ENCODE measurements at places on chromosomes 5 and 9. TPM values are rescaled to one million over a fixed set of nuclear protein-coding genes. Genes with fewer than 3 reads are reported as not detected.

- DNase-seq = no peak
- H3K4me3 ChIP-seq = no peak overlapping the region
- H3K4me1 ChIP-seq = peaks cover 2% of the 10 kb centered on the region
- H3K36me3 ChIP-seq = no peaks in the 10 kb centered on the region
- H3K27ac ChIP-seq = no peak overlapping the region
These were observed 148.2 kb downstream of the GIN1 start for GRCh38 chr5:102971676-102972293.

- H3K4me3 ChIP-seq = no peak overlapping the region
- DNase-seq = no peak
- no peaks in the 10 kb centered on the region for H3K36me3 ChIP-seq
- no peaks in the 10 kb centered on the region for H3K4me1 ChIP-seq
- H3K27me3 ChIP-seq = no peaks in the 10 kb centered on the region
These were observed 172.5 kb upstream of the PTPRD start for GRCh38 chr9:10785255-10785654.

DNA sequence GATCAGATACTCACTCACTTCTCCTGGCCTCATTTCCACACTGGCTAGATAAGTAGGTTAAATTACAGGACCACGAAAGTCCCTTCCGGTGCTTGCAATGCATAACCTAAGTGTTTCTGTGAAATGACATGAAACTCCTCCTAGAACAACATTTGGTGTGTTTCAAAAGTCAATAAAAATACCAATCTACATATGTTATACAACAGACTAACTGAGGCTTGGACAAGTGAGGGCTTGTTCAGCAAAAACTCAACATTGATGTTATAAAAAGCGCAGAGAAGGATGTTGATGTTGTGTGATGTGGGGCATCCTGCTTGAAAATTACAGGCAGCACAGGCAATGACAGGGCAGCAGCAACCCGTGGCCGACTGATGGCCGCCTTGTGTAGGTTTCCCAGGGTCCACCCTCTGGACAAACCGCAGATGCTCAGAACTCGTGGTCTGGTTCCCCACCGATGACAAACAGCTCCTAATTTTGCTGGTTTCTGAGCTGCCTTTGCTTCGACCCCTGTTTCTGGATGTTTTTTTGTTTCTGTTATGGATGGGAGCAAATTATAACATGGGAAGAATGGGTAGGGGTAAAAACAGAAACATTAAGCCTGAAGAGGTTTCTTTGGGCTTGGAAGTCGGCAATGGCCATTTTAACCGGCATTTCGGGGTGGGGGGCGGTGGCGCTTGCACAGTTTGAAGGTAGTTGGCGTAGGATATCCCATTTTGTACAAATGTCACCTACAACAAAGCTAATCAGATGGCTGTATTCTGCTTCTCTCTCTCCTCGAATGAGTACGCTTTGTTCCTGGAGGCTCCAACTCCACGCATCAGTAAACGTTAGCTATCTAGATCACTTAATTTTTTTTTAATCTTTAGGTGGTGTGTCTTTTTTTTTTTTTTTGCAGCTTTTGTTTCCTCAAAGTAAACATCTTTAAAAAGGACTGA is 116.1 kb downstream of the PDZD2 start:
- H3K36me3 ChIP-seq = no peaks in the 10 kb centered on the region
- no peak for DNase-seq
- H3K27ac ChIP-seq = no peak overlapping the region
- H3K4me3 ChIP-seq = no peak overlapping the region

GRCh38 chr9:86605303-86605702 is 251.1 kb upstream of the TUT7 start:
- no peak for DNase-seq
- H3K27ac ChIP-seq = no peak overlapping the region
- no peaks in the 10 kb centered on the region for H3K4me1 ChIP-seq
- H3K36me3 ChIP-seq = no peaks in the 10 kb centered on the region
- no peaks in the 10 kb centered on the region for H3K27me3 ChIP-seq

DNA sequence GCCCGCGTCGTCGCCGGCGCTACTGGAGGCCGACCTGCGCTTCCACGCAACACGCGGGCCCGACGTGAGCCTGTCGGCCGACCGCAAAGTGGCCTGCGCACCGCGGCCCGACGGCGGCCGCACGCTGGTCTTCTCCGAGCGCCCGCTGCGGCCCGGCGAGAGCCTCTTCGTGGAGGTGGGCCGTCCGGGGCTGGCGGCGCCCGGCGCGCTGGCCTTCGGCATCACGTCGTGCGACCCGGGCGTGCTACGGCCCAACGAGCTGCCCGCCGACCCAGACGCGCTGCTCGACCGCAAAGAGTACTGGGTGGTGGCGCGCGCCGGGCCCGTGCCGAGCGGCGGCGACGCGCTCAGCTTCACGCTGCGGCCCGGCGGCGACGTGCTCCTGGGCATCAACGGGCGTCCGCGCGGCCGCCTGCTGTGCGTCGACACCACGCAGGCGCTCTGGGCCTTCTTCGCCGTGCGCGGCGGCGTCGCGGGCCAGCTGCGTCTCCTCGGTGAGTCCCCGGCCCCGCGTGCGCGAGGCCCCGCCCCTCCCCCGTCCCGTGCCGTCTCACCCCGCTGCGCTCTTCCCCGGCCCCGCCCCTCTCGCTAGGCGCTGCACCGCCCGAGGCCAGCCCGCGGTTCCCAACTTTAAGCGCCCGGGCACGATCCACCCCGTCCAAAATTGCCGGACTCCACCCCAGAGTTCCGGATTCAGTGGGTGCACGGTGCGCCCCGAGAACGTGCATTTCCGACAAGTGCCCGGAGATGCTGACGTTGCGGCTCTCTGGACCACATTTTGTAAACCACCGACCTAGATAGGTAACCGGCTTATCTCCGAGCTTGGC is 42.8 kb downstream of the NEURL1B start:
- peak overlapping the region; percentile 46 for H3K4me3 ChIP-seq
- H3K4me1 ChIP-seq = peaks cover 22% of the 10 kb centered on the region
- H3K27me3 ChIP-seq = peaks cover 22% of the 10 kb centered on the region
- DNase-seq = peak; percentile 56
- no peaks in the 10 kb centered on the region for H3K36me3 ChIP-seq

- H3K36me3 ChIP-seq = no peaks in the 10 kb centered on the region
- H3K27me3 ChIP-seq = no peaks in the 10 kb centered on the region
- H3K27ac ChIP-seq = no peak overlapping the region
- no peaks in the 10 kb centered on the region for H3K4me1 ChIP-seq
- H3K4me3 ChIP-seq = no peak overlapping the region
These were observed 38.7 kb downstream of the FTMT start for GRCh38 chr5:121890297-121890858.

Gene RAD17
- total RNA-seq = 26.7 TPM

Gene BSPRY
- total RNA-seq = 7.1 TPM

Gene PTGR1
- total RNA-seq = 0.85 TPM

Gene ANKRD31
- 0.18 TPM for total RNA-seq

Gene KIAA0825
- 1.5 TPM for total RNA-seq

Gene NR2F1
- total RNA-seq = not detected

Gene DBH
- not detected for total RNA-seq

Gene HAVCR2
- 62.4 TPM for total RNA-seq

Gene RNF38
- total RNA-seq = 44.4 TPM

All from activated CD4-positive, alpha-beta memory T cell treated with anti-CD3 and anti-CD28 coated beads, Interleukin-2, amount 10 ng/mL, durations not matched to agents 7 days and 5 days (primary cell).